ENCODE measurements at places on chromosomes 7 and 10. TPM values are rescaled to one million over a fixed set of nuclear protein-coding genes. Genes with fewer than 3 reads are reported as not detected.
A peak's percentile ranks its signal among the peaks of the same experiment; 100 is the strongest.

Gene CYP26C1
- total RNA-seq, result not detected

DNA sequence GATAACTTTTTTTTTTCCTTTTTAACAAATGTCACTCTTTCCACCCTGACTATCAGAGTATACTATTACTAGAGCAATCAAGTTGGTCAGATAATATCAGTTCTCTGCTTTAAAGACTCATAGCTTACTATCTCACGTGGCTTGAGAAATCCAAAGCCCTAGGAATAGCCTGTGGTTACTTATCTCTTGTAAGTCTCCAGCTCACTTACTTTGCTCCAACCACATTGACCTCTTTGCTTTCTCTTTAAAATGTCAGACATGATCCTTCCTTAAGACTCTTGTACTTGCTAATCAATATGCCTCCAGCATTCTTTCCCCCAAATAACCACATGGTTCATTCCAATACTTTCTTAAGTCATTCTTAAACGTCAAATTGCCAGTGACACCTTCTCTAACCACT lies 1292.2 kb downstream of the REEP3 start:
- H3K27ac ChIP-seq, result no peak overlapping the region
- H3K4me1 ChIP-seq, result peaks cover 3% of the 10 kb centered on the region
- no peaks in the 10 kb centered on the region for H3K27me3 ChIP-seq
- H3K4me3 ChIP-seq, result no peak overlapping the region
- peak; percentile 1 for DNase-seq

GRCh38 chr7:114843102-114843501 lies 78.8 kb upstream of the MDFIC start:
- no peak overlapping the region for H3K4me3 ChIP-seq
- H3K27ac ChIP-seq, result no peak overlapping the region
- H3K27me3 ChIP-seq, result no peaks in the 10 kb centered on the region
- H3K36me3 ChIP-seq, result no peaks in the 10 kb centered on the region

GRCh38 chr7:22812353-22812752 lies 10.3 kb downstream of the TOMM7 start:
- peaks cover 34% of the 10 kb centered on the region for H3K36me3 ChIP-seq
- no peak overlapping the region for H3K4me3 ChIP-seq
- no peak for DNase-seq
- H3K4me1 ChIP-seq, result peaks cover 5% of the 10 kb centered on the region
- H3K27me3 ChIP-seq, result no peaks in the 10 kb centered on the region

DNA sequence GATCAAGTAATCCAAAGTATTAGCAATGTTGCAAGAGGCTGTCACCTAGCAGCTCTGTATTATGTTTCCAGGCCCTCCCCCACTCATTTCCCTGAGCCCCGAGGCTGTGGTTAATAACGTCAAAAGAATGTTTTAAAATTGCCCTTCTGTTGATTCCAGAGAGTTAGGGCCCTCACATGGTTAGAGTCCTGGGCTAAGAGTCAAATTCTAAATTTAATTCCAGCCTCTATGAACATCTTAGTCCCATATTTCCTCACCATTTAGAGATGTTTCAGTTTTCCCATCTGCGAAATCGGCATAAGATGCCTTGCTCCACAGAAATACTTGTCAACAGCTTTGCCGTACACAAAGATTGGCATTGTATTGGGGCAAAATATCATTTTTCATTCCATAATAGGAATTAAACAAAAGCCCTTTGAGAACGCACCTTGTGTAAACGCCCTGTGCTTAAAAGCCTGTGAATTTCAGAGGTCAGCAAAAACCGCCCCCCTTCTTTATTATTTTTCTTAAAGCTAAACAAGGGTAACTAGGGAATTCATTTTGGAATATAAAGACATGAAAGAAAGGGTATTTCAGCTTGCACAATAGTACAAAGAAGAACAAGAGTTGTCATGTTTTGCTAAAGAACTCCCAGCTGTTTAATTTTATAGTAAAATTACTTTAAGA lies 135.8 kb downstream of the ARID5B start:
- no peak overlapping the region for H3K4me3 ChIP-seq
- peaks cover 38% of the 10 kb centered on the region for H3K4me1 ChIP-seq

Gene HHEX
- total RNA-seq, result not detected

GRCh38 chr7:1403638-1404459 lies 55.4 kb downstream of the MICALL2 start:
- H3K4me3 ChIP-seq, result peak overlapping the region; percentile 20
- H3K36me3 ChIP-seq, result no peaks in the 10 kb centered on the region
- peak; percentile 61 for DNase-seq

DNA sequence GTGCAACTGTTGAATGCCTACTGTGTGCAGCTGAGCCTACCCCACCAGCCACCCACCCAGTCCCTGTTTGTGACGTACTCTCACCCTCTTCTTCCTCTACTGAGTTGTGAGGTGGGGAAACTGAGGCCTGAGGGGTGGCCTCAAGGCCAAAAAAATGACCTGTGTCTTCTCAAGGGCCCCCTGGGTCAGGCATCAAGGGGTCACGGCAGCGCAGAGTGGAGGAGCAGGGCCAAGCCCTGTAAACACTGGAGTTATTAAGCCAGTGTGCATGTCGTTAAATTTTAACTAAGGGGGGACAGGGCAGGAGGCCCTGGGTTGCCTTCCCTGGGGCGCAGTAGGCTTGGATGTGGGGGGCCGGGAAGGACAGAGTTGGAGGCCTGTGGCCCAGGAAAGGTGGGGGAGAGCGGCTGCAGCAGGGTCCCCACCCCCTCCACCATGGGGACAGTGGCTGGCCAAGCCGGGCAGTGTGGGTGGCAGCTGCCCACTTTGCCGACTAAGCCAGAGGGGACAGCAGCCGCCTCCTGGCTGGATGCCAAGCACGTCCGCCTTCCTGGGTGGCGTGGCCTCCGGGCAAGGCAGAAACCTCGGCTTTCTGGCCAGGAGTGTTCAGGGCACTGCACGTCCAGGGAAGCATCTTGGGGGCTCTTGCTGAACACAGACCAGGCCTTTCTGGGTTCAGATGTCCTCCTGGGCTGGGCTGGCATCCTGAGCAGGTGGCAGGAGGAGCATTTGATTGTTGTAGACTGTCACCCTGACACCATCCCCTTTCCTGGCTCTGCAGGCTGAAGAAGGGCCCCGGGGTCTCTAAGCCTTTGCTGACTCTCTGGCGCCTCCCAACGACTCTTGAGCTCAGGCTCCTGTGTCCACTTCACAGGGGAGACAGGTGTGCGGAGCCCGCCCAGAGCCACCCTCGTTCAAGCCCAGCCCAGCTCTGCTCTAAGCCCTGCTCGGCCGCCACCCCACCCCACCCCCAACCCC lies 1.9 kb downstream of the SLC29A4 start:
- H3K4me1 ChIP-seq, result no peaks in the 10 kb centered on the region
- no peak overlapping the region for H3K4me3 ChIP-seq
- no peak overlapping the region for H3K27ac ChIP-seq

Gene KLLN
- 1.4 TPM for total RNA-seq

Gene RPEL1
- total RNA-seq, result not detected

DNA sequence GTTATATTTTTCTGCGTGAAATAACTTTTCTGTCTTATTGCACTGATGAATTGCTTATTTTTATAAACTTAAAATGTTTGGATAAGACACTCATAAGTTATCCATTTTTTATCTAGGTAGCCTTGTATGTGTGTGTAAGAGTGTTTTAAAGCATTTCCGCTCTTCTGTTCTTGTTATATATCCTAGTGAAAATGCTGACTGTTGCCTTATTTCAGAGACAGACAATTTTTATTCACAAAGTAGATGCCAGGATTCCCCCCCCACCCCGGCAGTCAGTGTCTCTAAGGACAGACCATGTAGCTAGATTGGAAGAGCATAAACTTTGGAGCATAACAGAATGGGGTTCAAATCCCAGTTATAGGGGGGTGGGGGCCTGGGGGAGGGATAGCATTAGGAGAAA lies 1.6 kb downstream of the SMC3 start:
- DNase-seq, result no peak
- no peak overlapping the region for H3K27ac ChIP-seq
- peaks cover 5% of the 10 kb centered on the region for H3K4me1 ChIP-seq
- H3K27me3 ChIP-seq, result no peaks in the 10 kb centered on the region
- no peaks in the 10 kb centered on the region for H3K36me3 ChIP-seq

DNA sequence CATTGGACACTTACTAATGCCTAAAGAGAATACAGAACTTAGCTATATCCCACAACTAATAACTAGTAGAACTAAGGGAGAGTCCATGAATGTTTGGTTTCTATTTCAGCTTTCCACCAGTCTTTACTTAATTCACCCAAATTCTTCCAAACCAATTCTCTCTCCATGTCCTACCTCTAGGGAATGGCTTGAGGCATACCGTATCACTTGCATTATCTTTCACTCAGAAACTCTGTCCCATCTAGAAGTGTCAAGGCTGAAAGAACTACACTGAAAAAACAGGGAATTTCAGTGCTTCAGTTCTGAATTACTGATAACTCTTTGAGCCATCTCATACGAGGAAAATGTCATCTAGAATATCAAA lies 758 bp downstream of the TMEM168 start:
- peaks cover 4% of the 10 kb centered on the region for H3K4me1 ChIP-seq
- peak overlapping the region; percentile 90 for H3K27ac ChIP-seq
- peak overlapping the region; percentile 81 for H3K4me3 ChIP-seq
- H3K27me3 ChIP-seq, result no peaks in the 10 kb centered on the region
- no peak for DNase-seq

- H3K27ac ChIP-seq, result no peak overlapping the region
- H3K27me3 ChIP-seq, result no peaks in the 10 kb centered on the region
- H3K4me1 ChIP-seq, result no peaks in the 10 kb centered on the region
- no peak for DNase-seq
- H3K36me3 ChIP-seq, result no peaks in the 10 kb centered on the region
Measured at GRCh38 chr10:33039181-33039580, 81.2 kb upstream of the ITGB1 start.

DNA sequence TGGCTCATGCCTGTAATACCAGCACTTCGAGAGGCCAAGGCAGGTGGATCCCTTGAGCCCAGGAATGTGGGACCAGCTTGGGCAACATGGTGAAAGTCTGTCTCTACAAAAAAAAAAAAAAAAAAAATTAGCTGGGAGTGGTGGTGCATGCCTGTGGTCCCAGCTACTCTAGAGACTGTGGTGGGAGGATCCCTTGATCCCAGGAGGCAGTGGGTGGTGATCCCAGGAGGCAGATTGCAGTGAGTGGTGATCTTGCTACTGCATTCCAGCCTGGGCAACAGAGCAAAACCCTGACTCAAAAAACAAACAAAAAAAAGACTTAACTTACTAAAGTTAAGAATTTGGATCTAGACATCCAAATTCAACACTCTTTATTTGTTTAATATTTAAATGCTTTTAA lies 10.2 kb upstream of the ADO start:
- peaks cover 12% of the 10 kb centered on the region for H3K27me3 ChIP-seq
- no peaks in the 10 kb centered on the region for H3K36me3 ChIP-seq
- no peak overlapping the region for H3K27ac ChIP-seq
- no peaks in the 10 kb centered on the region for H3K4me1 ChIP-seq
- H3K4me3 ChIP-seq, result no peak overlapping the region
- peak; percentile 56 for DNase-seq

DNA sequence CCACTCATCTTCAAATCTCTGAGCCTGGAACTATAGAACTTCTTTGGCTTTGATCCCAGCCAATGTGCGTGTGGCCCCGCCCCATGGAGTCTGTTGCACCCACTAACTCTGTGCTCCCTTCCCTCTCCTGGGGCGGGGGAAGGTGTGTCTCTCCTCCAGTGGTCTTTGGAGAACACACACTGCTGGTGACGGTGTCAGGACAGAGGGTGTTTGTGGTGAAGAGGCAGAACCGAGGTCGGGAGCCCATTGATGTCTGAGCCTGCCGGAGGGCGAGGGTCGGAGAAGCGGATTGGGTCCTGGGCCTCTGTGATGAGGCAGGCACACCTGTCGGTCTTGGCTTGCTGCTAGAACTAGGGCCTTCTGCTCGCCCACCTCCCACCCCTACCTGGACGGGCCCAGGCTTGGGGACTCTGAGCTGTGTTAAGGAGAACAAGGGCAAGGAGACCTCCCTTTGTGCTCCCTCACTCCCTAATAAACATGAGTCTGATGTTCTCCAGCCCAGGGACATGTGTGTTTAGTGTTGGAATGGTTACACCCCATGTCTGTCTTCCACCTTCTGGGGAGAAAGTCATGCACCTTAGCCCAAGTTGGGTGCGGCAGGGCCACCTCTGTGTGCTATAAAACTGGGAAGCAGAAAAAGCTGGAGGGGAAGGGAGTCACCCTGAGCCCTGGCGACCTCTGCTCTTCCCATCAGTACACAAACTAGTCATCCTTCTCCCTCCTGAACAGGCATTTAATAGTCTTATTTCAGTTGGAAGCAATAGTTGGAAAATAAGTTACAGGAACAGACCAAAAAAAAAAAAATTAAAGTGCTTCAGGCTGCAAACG lies 4.6 kb downstream of the TRAPPC14 start:
- H3K27ac ChIP-seq, result no peak overlapping the region
- H3K4me3 ChIP-seq, result no peak overlapping the region
- no peak for DNase-seq
- no peaks in the 10 kb centered on the region for H3K27me3 ChIP-seq

- no peaks in the 10 kb centered on the region for H3K4me1 ChIP-seq
- H3K36me3 ChIP-seq, result no peaks in the 10 kb centered on the region
- no peak overlapping the region for H3K4me3 ChIP-seq
Measured at GRCh38 chr7:84624927-84625326, 430.3 kb upstream of the SEMA3A start.

DNA sequence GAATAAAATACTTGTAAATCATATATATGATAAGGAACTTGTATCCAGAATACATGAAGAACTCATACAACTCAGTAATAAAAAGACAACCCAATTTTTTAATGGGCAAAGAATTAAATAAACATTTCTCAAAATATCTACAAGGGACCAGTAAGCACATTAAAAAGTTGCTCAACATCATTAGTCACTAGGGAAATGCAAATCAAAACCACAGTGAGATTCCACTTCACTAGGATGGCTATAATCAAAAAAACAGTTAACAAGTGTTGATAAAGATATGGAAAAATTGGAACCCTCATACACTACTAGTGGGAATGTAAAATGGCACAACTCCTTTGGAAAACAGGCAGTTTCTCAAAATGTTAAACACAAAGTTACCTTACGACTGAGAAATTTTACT lies 40.3 kb upstream of the YAE1 start:
- peaks cover 4% of the 10 kb centered on the region for H3K27me3 ChIP-seq
- no peak overlapping the region for H3K27ac ChIP-seq
- DNase-seq, result peak; percentile 38
- no peak overlapping the region for H3K4me3 ChIP-seq
- H3K4me1 ChIP-seq, result no peaks in the 10 kb centered on the region

- H3K27ac ChIP-seq, result no peak overlapping the region
- H3K36me3 ChIP-seq, result no peaks in the 10 kb centered on the region
- H3K27me3 ChIP-seq, result no peaks in the 10 kb centered on the region
- DNase-seq, result no peak
Measured at GRCh38 chr10:88120075-88120474, 256.6 kb downstream of the PTEN start.

GRCh38 chr7:156230576-156230975 lies 410.0 kb upstream of the RNF32 start:
- no peak overlapping the region for H3K4me3 ChIP-seq
- H3K27me3 ChIP-seq, result no peaks in the 10 kb centered on the region
- H3K27ac ChIP-seq, result no peak overlapping the region
- no peak for DNase-seq
- H3K4me1 ChIP-seq, result no peaks in the 10 kb centered on the region
- H3K36me3 ChIP-seq, result no peaks in the 10 kb centered on the region

Gene NUTM2A
- total RNA-seq, result 1.2 TPM

Gene STOX1
- total RNA-seq, result 0.12 TPM

Gene OR2A42
- total RNA-seq, result not detected

- peaks cover 5% of the 10 kb centered on the region for H3K4me1 ChIP-seq
- DNase-seq, result peak; percentile 1
- peak overlapping the region; percentile 87 for H3K4me3 ChIP-seq
- no peaks in the 10 kb centered on the region for H3K27me3 ChIP-seq
- peak overlapping the region; percentile 86 for H3K27ac ChIP-seq
Measured at GRCh38 chr10:80077869-80078447, 507 bp upstream of the TMEM254 start.

GRCh38 chr7:32216759-32217158 lies 146.6 kb upstream of the PDE1C start:
- no peak for DNase-seq
- H3K27ac ChIP-seq, result no peak overlapping the region
- H3K27me3 ChIP-seq, result no peaks in the 10 kb centered on the region
